ENCODE measurements at places on chromosomes 3 and 15.

GRCh38 chr3:172643506-172644179 lies 67.2 kb downstream of the NCEH1 start:
- DNase-seq: no peak

DNA sequence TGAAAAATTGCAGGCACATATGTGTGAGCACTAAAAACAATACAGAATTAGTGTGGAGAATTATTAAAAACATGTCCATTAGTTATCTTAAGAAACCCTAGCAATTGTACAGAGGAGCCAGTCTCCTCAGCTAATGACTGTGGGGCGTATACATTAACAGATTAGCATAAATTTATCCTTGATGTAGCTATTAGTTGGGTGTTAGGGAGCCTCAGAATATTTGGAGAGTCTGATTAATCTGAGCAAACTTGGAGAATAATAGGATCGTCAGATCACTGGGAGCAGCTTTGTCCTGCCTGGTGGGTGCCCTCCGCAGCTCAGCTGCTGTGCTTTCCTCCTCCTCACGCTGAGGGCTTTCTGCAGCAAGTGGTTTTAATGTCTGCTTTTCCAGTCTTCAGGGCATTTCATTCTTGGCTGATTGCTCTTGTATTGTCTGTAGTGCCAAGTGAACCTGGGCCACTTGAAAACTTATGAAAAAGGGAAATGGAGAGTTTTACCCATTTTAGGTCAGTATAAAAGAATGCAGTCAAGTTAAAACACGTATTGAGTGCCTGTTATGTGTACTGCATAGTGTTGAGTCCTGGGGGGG lies 417.4 kb upstream of the SEMA6D start:
- no peak for DNase-seq

- no peak for DNase-seq
Observed at GRCh38 chr3:183233966-183234365, 19.1 kb upstream of the B3GNT5 start.

DNA sequence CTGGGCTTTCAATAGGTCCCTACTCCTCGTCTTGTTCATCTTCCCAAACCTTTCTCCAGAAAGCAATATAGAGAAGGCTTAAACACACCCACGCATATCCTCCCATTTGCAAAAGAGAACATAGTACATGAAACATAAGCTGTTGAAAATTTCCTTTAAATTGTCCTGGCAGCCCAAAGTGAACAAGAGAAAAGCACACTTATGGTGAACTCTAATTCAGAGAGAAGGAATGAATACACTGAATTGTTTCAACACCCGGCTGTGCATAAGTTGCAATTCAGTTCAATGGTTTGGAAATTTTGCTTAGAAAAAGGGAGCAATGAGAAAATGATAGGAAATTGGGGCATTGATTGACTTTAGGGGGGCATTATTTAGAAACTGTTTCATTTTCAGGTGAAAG lies 202.6 kb downstream of the TIGIT start:
- no peak for DNase-seq

DNA sequence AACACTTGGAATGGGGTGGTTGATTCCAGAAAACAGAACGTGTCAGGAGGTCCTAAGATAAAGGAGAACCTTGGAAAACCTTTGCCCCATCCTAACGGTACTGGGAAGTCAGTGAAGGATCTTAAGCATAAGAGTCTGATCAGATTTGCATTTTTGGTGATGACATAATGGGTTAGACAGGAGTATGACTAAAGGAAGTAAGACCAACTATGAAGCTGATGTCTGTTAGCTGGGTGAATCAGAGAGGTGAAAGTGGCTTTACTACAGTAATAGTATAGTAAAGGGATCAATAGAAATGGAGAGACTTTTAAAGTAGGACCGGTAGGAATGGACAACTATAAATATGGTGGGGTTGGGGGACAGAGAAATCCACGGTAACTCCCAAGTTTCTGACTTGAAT lies 12.6 kb downstream of the GTF2A2 start:
- no peak for DNase-seq

GRCh38 chr3:23036728-23037127 lies 166.4 kb upstream of the UBE2E2 start:
- DNase-seq: no peak

GRCh38 chr3:115980709-115981108 lies 357.4 kb downstream of the GAP43 start:
- DNase-seq: no peak

DNA sequence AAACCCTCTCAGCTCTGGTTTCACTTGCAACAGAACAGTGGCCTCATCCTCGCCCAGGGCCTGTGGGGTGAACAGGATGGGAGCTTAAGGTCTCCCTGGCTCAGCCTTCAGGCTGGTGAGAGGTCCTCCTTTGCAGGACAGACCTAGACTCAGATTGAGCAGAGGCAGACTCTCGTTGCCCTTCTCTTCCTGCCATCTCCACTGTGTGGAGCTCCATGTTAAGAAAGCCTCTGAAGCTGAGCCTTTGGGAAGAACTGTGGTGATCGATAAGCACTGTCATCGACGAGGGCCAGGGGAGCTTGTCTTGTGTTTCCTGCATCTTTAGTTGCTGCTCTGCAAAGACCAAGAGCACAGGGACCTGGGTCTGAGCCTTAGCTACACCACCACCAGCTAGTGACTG lies 37.8 kb upstream of the GRIP2 start:
- DNase-seq: no peak

GRCh38 chr3:149487598-149488197 lies 13.2 kb downstream of the TM4SF4 start:
- DNase-seq: no peak

DNA sequence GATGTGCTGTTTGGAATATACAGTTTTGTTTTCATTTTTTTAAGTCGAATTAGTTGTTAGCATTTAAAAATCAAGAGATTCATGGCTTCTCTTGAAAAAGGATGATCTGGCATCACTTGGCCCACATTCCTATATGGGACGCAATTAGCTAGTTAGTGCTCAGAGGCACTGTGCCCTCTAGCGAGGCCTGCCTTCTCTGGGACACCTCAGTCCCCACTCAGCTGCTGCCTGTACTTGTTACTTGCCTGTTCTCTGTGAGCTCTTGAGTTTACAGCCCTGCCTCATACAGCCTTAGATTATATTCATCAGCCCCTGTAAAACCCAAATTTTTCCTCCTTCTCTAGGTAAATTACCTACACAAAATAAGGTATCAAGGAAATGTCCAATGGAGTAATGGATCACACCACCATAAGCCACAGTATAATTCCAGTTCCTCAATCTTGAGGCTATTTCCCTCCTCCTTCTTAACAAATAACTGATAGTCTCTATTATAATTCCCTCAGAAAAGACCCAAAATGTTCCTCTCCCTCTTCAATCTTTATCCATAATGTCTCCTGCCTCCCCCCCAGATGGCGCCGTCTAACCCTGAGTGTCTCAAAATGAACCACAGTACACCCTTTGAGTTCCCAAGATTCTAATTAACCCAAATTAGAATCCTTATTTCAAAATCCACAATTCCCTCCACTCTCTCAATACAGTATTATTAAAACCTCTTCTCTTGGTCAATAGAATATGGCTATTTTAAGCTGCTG lies 2.7 kb downstream of the ZMAT3 start:
- DNase-seq: peak; percentile 27

DNA sequence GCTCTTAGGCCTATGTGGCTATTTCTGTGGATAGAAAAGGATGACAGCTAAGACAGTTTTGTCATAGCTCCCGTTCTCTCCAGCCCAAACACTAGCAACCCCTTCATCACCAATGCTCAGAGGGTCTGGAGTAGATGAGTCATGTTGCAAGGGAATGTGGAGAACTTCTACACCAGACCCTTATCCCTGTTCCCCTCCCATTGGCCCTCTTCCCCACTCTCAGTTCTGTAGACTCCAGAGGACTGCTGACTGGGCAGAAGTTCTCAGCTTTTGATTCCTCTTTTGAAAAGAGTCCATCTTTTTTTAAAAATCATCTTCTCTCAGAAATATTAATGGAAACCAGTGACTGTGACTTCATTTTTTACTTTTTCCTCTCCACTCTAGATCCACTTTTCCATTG lies 2.4 kb upstream of the MYZAP start:
- DNase-seq: no peak

- DNase-seq: no peak
Observed at GRCh38 chr3:66527246-66527645, 26.4 kb upstream of the LRIG1 start.

DNA sequence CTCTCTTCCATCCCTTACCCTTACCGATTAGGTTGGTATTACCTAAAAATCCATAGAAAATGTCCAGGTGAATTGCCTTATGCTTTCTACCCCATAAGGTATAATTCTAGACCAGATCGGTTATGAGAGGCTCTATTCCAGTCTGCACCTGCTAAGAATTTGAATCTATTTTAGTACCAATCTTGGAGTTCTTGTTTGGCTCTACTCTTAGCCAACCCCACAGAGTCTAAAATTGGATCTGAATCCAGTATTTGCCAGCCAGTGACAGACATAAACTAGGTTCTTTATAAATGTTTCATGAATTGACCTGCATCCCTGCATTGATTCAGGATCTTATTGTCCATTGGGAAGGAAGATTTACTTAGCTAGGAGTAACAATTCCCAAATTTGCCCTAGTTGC lies 6.5 kb downstream of the KLHL24 start:
- DNase-seq: no peak

DNA sequence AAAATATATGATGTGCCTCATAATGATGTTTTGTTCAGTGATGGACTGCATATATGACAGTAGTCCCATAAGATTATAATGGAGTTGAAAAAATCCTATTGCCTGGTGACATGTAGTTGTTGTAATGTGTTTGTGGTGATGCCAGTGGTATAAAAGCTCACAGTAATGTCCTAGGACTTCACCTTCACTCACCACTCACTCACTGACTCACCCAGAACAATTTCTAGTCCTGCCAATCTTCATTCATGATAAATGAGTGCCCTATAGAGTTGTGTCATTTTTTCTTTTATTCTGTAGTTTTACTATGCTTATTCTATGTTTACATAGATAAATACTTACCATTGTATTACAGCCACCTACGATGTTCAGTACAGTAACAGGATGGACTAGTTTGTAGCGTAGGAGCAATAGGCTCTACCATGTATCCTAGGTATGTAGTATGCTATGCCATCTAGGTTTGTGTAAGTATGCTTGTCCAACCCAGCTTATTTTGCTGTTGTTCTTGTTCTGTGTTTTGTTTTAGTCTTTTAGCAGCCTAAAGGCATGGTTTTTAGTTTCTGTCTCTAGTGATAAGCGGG lies 88.5 kb upstream of the LRRFIP2 start:
- no peak for DNase-seq

DNA sequence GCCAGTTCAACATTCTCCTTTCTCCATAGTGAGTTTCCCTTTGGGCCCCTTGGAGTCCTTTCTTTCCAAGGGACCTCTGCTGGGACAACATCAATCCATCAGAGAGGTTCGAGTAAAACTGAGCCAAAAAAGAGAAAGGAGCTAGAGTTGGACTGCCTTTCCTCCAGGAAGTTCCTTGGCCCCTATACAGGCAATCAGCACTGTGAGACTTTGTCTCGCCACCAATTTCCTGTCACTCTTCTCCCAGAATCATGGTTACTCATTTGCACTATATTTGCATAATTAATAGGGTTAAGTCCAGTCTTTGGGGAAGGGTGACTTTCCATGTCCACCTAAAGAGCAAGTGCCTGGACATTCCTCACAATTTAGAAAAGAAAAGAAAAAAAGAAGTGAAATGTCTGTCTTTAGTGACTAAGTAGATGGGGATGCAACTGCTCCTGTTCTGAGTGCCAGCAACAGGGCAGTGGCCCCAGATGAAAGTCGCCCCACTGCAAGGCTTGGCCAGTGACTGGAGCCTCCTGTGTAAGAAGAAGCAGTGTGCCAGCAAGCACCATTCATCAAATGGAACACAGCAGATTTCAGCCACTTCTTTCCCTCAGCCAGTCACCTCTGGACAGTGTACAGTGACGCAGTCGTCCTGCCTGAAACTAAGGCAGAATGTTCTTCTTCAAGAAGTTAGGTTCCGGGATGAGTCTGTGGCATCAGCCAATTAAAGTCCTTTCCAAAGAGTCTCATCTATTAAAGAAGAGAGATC lies 91.6 kb downstream of the FSIP1 start:
- DNase-seq: no peak

GRCh38 chr3:125055913-125056745 lies at the start of gene HEG1:
Gene HEG1, minus strand, starts transcription at chr3:125055997. Its CDS starts 107 bp downstream, at chr3:125055890.
- DNase-seq: peak; percentile 82

- DNase-seq: peak; percentile 17
Observed at GRCh38 chr3:151016478-151016795, 43.9 kb upstream of the CLRN1 start.

DNA sequence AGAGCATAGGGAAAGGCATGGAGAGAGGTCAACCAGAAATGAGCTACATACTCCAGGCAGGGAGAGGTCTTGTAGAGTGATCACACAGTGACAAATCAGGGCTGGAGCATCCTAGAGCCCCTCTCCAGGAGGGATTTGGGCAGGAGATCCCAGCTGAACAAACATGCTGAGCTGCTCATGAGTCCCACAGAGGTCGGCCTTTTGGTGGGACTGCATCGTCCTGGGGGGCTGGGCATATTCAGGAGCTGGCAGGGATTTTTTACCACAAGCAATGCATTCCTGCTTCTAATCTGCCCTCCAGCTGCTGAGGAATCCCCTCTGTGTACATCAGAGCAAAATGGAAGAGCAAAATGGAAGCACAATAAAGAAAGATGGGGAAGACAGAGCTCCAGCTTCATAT lies 94.9 kb downstream of the NTRK3 start:
- DNase-seq: no peak

- DNase-seq: peak; percentile 53
Observed at GRCh38 chr3:43773273-43774094, 82.7 kb downstream of the ABHD5 start.

GRCh38 chr3:127112796-127113570 lies 79.9 kb upstream of the PRR23E start:
- DNase-seq: no peak

- no peak for DNase-seq
Observed at GRCh38 chr3:43969944-43970343, 271.7 kb upstream of the TOPAZ1 start.

GRCh38 chr3:181454451-181455027 lies 257.2 kb upstream of the SOX2 start:
- no peak for DNase-seq

GRCh38 chr3:169150343-169150742 lies 513.2 kb downstream of the MECOM start:
- DNase-seq: no peak

- no peak for DNase-seq
Observed at GRCh38 chr3:1406250-1406649, 313.4 kb downstream of the CNTN6 start.

GRCh38 chr15:68843425-68844311 lies 23.0 kb upstream of the ANP32A start:
- DNase-seq: no peak

DNA sequence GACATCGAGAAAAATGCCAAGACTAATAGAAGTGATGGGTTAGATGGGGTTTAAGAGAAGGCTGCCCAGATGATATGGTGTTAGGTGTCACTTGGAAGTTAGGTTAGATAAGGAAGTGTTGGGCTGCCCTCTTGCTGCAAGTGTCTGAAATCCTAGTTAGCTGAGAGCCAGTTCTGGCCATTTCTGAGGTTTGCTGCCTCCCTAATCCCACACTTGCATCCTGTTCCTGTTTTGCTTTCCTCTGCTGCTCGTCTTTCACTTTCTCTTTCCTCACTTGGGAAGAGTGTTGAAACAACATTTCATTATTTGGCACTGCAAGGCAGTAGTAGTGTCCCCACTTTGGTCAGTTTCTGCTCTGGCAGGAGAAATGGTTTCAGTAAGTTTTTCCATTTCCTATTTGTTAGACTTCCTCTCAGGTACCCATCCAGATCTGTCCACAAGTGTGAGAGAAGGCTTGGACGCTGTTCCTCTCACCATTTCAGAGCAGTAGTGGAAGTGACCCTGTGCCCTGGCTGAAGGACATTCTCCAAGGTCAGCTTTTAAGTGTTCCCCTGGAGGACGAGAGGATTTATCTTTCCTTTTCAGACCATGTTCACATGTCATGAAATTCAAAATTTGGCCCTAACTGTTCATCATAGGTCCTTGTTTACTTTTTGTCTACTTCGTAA lies 93.3 kb downstream of the ADAMTSL3 start:
- DNase-seq: peak; percentile 37

- no peak for DNase-seq
Observed at GRCh38 chr15:95868970-95869369, 461.5 kb upstream of the NR2F2 start.

Measured in inflammatory macrophage treated with lipopolysaccharide for 1 hour (primary cell).